Progenitor cell of endocrine pancreas (in vitro differentiated cells): ENCODE measurements at places on chromosomes 2 and 18. TPM values are rescaled to one million over a fixed set of nuclear protein-coding genes. Genes with fewer than 3 reads are reported as not detected.

The BAZ2B gene
- total RNA-seq: 150 and 155 TPM in 2 replicates

The HOXD4 gene
- not detected in 2 replicates for total RNA-seq

The SEPTIN10 gene
- total RNA-seq: 67.5 and 68.8 TPM in 2 replicates

The LRRC30 gene
- not detected in 2 replicates for total RNA-seq

The CXCR4 gene
- total RNA-seq: 5.9 and 10.4 TPM in 2 replicates

The SAG gene
- not detected in 2 replicates for total RNA-seq

The BMP10 gene
- total RNA-seq: not detected in 2 replicates

- H3K36me3 ChIP-seq: no peaks in the 10 kb centered on the region
- DNase-seq: no peak
- peaks cover 2% of the 10 kb centered on the region for H3K4me1 ChIP-seq
- H3K27ac ChIP-seq: no peak overlapping the region
- H3K27me3 ChIP-seq: no peaks in the 10 kb centered on the region
Measured at GRCh38 chr2:174635015-174635593, 37.5 kb upstream of the WIPF1 start.

- peak; percentile 27 for DNase-seq
- H3K27me3 ChIP-seq: peaks cover 43% of the 10 kb centered on the region
- H3K4me3 ChIP-seq: no peak overlapping the region
- peaks cover 14% of the 10 kb centered on the region for H3K4me1 ChIP-seq
- H3K27ac ChIP-seq: no peak overlapping the region
- no peaks in the 10 kb centered on the region for H3K36me3 ChIP-seq
Measured at GRCh38 chr2:119126650-119127049, 31.9 kb downstream of the C1QL2 start.

DNA sequence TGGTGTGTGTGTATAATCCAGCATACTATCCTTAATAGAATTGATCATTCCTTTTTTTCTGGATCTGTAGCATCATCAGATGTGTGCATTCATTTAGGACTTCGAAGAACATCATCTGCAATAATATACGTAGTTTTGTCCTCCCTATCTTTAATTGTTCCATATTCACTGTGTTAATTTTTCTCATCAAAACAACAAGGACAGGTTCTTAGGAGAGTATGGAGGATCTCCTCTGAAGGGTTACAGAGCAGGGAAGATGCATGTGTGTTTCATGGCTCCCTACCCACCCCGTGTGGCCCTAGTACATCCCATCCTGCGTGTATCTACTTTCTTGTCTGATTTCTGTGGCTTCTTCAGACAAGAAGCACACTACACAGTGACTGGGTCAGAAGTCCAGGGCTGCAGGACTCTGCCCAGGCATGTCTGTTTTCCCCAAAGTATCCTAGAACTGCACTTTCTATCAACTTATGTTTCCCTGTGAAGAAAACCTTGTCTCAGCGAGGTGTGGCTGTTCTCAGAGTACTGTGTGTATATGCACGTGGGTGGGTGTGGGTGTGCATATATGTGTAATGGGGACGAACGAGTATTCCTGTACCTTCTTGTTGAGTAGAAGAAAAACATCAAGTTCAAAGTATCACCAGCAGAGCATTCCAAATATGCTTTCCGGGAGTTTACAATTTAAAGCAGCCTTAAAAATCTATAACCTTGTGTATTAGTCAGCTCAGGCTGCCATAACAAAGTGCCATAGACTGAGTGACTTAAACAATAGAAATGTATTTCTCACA, 220.4 kb upstream of the FOSL2 start:
- no peak for DNase-seq
- H3K27ac ChIP-seq: no peak overlapping the region
- H3K4me3 ChIP-seq: no peak overlapping the region
- no peaks in the 10 kb centered on the region for H3K27me3 ChIP-seq
- H3K36me3 ChIP-seq: peaks cover 10% of the 10 kb centered on the region

GRCh38 chr18:9017167-9017904, 85.2 kb upstream of the NDUFV2 start:
- H3K36me3 ChIP-seq: no peaks in the 10 kb centered on the region
- no peak overlapping the region for H3K4me3 ChIP-seq
- peak overlapping the region; percentile 37 for H3K27ac ChIP-seq
- no peaks in the 10 kb centered on the region for H3K27me3 ChIP-seq
- no peak for DNase-seq
- peaks cover 2% of the 10 kb centered on the region for H3K4me1 ChIP-seq

DNA sequence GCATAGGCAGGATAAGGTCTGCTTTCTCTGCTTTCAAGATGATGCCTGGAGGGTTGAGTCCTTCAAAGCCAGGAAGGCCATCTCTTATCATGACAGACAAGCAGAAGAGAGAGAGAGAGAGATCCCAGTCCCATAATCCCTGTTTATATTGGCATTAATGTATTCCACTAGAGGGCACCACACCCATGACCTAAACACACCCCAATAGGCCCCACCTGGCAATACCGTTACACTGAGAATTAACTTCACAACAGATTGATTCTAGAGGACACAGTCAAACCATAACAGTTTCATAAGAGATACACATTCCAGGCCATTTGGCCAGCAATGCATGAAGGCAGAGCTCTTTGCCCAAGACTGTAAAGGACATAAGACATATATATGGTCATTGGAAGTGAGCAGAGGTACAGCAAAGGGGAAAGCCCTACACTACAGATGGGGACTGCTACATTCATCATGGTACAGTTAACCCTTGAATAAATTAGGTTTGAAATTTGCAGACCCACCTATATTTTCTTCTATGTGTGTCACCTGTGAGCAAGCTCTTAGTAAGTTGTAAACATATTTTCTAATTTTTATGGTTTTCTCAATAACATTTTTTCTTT, 1516.1 kb downstream of the RPIA start:
- DNase-seq: no peak
- no peak overlapping the region for H3K27ac ChIP-seq
- peaks cover 2% of the 10 kb centered on the region for H3K27me3 ChIP-seq
- H3K4me3 ChIP-seq: no peak overlapping the region

DNA sequence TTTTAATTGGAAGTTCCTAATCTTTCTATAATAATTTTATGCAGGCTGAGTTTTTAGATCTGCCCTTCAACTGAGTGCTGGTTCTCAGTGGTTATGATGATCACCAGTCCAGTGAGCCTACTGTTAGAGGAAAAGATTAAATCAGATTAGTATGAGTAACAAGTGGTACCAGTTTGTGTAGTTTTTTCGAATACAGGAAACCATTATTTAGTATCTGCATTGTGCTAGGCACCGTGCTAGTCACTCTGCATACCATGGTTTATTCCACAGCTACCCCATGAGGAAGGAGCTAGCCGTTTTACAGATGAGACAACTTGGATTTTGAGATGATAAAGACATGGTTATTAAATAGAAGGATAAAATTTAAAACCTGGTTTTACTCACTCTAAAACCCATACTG, 6.1 kb downstream of the PSMD1 start:
- H3K4me3 ChIP-seq: no peak overlapping the region
- no peak overlapping the region for H3K27ac ChIP-seq
- no peak for DNase-seq
- peaks cover 11% of the 10 kb centered on the region for H3K36me3 ChIP-seq
- H3K27me3 ChIP-seq: no peaks in the 10 kb centered on the region

DNA sequence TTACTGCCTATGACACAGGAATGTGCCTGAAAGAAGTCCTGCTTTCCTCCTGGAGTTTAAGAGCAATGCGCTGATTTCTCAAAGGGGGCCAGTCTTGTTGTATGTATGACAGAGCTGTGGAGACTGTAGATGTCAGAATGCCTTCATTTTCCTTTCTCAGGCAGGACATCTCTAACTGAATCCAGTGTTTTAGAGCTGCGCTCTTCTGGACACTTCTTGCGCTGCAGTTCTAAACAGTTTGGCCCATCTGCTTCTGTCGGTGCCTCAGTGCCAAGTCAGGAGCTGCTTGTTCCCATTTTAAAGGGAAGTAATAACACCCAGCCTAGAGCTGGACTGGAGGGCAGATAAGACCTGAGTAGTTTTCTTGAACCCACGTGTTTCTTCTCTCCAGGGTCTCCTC, 91.4 kb downstream of the ESCO1 start:
- no peak for DNase-seq
- H3K4me1 ChIP-seq: no peaks in the 10 kb centered on the region
- H3K27ac ChIP-seq: no peak overlapping the region
- peaks cover 22% of the 10 kb centered on the region for H3K36me3 ChIP-seq
- H3K4me3 ChIP-seq: no peak overlapping the region

GRCh38 chr18:44518666-44519065, 162.0 kb upstream of the SETBP1 start:
- no peak overlapping the region for H3K4me3 ChIP-seq
- peaks cover 4% of the 10 kb centered on the region for H3K4me1 ChIP-seq
- DNase-seq: no peak
- no peak overlapping the region for H3K27ac ChIP-seq
- H3K27me3 ChIP-seq: no peaks in the 10 kb centered on the region

DNA sequence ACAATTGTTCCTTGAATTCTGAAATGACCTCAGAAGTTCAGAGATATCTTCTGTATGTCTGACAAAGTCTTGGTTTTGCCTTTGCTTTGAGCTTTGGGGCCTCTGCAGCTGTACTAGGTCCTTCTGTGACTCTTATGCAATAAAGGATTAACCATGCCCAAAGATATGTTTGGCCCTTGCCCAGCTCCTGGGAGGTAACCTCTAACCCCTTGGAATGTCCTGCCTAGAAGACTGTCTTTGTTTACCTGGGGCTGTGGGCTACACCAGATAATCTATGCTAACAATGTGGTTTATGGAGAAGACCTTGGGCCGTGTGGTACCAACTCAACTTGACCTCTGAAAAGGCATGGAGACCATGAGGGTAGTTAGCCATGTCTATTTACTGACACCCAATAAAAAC, 140.9 kb upstream of the CAPN13 start:
- DNase-seq: no peak
- no peaks in the 10 kb centered on the region for H3K4me1 ChIP-seq
- no peaks in the 10 kb centered on the region for H3K36me3 ChIP-seq
- H3K4me3 ChIP-seq: no peak overlapping the region
- no peaks in the 10 kb centered on the region for H3K27me3 ChIP-seq

- no peak overlapping the region for H3K27ac ChIP-seq
- no peak overlapping the region for H3K4me3 ChIP-seq
- no peaks in the 10 kb centered on the region for H3K4me1 ChIP-seq
- no peak for DNase-seq
- H3K27me3 ChIP-seq: peaks cover 4% of the 10 kb centered on the region
- no peaks in the 10 kb centered on the region for H3K36me3 ChIP-seq
Measured at GRCh38 chr2:232973011-232973735, 39.9 kb downstream of the NGEF start.

GRCh38 chr2:234355021-234355720, 141.7 kb downstream of the ARL4C start:
- peaks cover 2% of the 10 kb centered on the region for H3K4me1 ChIP-seq
- no peaks in the 10 kb centered on the region for H3K36me3 ChIP-seq
- H3K4me3 ChIP-seq: no peak overlapping the region
- H3K27me3 ChIP-seq: no peaks in the 10 kb centered on the region
- no peak for DNase-seq

DNA sequence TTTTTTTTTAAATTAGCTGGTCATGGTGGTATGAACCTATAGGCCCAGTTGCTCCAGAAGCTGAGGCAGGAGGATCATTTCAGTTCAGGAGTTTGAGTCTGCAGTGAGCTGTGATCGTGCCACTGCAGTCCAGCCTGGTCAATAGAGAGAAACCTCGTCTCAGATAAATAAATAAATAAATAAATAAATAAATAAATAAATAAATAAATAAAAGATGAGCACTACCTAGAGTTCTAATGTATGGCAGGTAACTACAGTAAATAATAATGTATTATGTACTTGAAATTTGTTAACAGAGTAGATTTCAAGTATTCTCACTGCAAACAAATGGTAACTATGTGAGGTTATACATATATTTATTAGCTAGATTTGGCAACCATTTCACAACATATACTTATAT, 697.9 kb upstream of the ID2 start:
- peaks cover under 1% of the 10 kb centered on the region for H3K27me3 ChIP-seq
- no peak overlapping the region for H3K27ac ChIP-seq
- H3K4me1 ChIP-seq: no peaks in the 10 kb centered on the region
- no peak for DNase-seq
- no peak overlapping the region for H3K4me3 ChIP-seq
- H3K36me3 ChIP-seq: peaks cover 2% of the 10 kb centered on the region

DNA sequence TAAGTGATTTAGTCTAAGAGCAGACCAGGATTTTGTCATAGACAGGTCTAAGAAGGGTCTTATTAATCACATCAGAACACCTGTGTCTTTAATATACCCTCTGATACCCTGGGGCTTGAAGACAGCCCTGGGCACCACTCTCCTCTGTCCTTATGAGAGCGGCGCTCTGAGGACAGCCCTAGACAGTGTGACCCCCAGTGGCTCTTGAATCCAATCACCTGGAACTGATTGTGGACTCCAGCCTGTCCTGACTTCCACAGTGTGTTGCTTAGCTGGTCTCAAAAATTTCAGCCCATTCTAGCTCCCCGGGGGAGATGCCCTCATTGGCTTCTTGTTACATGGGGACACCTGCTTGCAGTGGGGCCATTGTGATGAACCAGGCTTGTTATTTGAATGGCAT, 195.8 kb upstream of the SMAD2 start:
- no peaks in the 10 kb centered on the region for H3K36me3 ChIP-seq
- H3K4me3 ChIP-seq: no peak overlapping the region
- H3K4me1 ChIP-seq: no peaks in the 10 kb centered on the region
- no peak for DNase-seq
- no peak overlapping the region for H3K27ac ChIP-seq

- H3K27ac ChIP-seq: no peak overlapping the region
- no peak for DNase-seq
- peaks cover 3% of the 10 kb centered on the region for H3K27me3 ChIP-seq
- H3K4me3 ChIP-seq: no peak overlapping the region
Measured at GRCh38 chr2:42787788-42788477, 4.5 kb downstream of the HAAO start.

GRCh38 chr2:56510610-56511009, 326.8 kb downstream of the CCDC85A start:
- no peak overlapping the region for H3K27ac ChIP-seq
- no peaks in the 10 kb centered on the region for H3K27me3 ChIP-seq
- H3K36me3 ChIP-seq: no peaks in the 10 kb centered on the region
- no peak for DNase-seq
- H3K4me3 ChIP-seq: no peak overlapping the region

DNA sequence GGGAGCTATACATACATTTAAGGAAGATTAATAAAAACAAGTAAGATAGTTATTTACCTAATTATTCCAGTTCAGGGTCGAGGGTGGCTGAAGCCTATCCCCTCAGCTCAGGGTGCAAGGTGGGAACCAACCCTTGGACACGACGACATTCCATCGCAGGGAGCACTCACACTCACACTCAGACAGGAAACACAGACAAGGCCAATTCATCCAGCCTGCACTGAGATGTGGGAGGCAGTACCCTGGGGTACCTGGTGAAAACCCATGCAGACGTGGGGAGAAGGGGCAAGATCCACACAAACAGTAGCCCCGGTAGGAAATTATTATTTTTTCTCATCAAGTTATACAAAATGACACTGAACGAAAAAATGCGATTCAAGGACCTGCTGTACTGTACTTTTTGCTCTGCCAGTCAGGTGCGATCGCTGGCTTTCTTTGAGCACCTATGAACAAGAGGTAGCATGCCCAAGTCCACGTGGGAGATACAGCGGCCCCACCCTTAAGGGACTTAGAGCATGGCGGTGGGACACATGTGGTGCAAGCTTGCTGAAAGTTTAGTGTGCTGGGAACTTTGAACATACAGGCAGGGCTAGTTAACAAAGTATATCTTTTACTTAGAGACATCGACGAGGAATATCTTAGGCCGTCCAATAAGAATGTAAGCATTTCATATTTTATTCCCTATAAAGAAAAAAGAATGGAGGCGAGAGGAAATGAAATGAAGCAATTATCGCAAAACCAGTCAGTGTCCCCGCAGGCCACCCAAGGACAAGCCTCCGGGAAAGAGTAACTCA, 624 bp downstream of the METTL8 start:
- H3K36me3 ChIP-seq: peaks cover 10% of the 10 kb centered on the region
- DNase-seq: no peak
- peak overlapping the region; percentile 94 for H3K27ac ChIP-seq
- peak overlapping the region; percentile 79 for H3K4me3 ChIP-seq
- no peaks in the 10 kb centered on the region for H3K27me3 ChIP-seq

- no peaks in the 10 kb centered on the region for H3K4me1 ChIP-seq
- H3K36me3 ChIP-seq: peaks cover 30% of the 10 kb centered on the region
- no peak for DNase-seq
Measured at GRCh38 chr18:49446481-49446880, 14.0 kb downstream of the DYM start.
